Heart right ventricle (tissue), 16 donors: ENCODE measurements at places on chromosomes 11 and 22. TPM values are rescaled to one million over a fixed set of nuclear protein-coding genes. Genes with fewer than 3 reads are reported as not detected.
A peak's percentile ranks its signal among the peaks of the same experiment; 100 is the strongest.

GRCh38 chr11:17648528-17648927 lies 70.8 kb upstream of the MYOD1 start:
- DNase-seq: no peak

DNA sequence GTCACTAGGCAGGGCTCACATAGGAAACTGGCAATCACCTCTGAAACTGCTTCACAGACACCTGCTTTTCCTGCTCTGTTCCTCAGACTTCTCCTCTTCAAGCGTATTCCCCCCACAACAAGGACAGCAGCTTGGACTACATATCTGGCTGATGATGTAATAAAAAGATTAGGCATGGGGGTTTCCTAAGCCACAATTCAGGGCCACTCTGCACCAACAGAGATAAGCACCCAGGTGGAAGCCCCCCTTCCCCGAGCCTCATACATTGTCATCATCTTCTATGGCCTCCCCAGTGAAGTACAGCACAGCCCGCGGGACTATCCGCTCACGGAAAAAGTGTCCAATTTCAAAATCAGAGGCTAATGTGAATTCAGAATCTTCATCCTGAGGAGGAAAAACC lies 25.0 kb upstream of the PHLDA2 start:
- no peak for DNase-seq

- no peak for DNase-seq
Observed at GRCh38 chr11:33624083-33624482, 76.5 kb downstream of the C11orf91 start.

DNA sequence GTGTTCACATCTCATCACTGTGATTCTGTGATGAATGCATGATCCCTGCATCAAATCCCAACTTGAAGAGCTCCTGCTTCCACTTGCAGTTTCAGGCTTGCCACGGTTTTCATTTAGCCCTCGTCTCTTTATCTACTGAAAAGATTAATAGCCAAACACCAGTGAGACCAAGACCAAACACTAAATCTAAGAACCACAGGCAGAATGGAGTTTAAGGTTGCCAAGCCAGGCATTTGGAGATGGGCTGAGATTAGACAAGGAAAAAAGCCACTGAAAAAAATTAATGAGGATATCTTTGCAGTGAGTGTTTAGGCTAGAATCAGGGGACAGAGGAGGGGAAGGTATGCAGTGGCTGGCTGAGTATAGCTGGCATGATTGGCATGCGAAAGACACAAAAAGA lies 227.2 kb upstream of the BLID start:
- no peak for DNase-seq

- DNase-seq: no peak
Observed at GRCh38 chr22:36385491-36386350, 2.0 kb downstream of the MYH9 start.

DNA sequence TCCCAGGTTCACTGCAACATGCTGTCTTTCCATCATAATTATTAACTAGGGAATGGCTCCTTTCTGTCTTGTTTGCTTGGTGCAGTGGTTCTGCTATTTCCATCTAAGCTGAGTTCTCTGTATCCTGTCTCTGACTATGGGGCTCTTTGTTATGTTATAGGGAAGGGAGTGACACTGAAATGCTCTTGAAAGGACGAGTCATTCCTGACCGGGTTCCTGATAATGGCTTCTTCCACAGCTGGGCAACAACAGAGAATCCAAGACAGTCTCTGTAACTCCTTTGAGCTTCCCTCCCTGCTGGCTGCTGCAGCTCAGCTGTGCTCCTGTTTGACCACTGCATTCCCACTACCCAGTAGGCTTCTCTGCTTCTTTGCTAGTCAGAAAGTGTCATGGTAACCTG lies 24.1 kb downstream of the OR2AT4 start:
- DNase-seq: no peak

GRCh38 chr22:32119568-32120235 lies 39.4 kb downstream of the C22orf42 start:
- no peak for DNase-seq

GRCh38 chr11:45844822-45845578 lies 2.3 kb upstream of the CRY2 start:
- no peak for DNase-seq

- no peak for DNase-seq
Observed at GRCh38 chr11:6637871-6638270, 17.7 kb downstream of the DCHS1 start.

GRCh38 chr22:36584666-36585065 lies 55.7 kb upstream of the EIF3D start:
- DNase-seq: no peak

GRCh38 chr22:49850021-49850911 lies 3.4 kb upstream of the ZBED4 start:
- no peak for DNase-seq

GRCh38 chr11:17157761-17158160 lies 50.0 kb downstream of the PIK3C2A start:
- DNase-seq: no peak

DNA sequence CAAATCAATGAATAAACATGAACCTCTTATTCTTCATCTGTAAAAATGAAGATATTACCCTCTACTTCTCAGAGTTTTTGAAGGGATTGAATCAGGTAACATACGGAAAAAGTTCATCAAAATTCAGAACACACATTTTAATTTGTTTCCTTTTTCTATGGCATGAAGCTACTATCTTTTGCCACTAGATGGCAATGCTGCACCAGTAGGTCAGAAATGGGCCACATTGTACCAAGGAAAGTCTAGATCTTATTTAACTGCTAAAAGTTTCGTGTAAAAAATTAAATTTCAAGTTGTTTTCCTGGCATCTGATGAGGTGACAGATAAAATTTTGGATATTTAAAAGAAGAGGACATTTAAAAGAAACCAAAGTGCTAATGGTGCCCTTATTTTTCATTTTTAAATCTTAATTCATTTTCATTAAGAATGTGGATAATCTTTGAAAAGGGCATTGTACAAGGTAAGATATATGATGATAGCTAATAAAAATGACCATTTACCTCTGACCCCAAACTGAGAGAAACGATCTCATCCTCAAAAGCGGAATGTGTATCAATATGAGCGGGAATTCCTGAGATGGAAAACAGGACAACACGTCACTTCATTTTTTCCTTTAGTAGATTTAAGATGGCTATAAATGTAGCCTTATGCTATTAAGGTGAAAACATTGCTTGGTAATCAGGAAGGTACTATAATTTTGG lies 16.1 kb downstream of the ALKBH8 start:
- no peak for DNase-seq

GRCh38 chr11:12284316-12285050 lies 92.9 kb upstream of the PARVA start:
- DNase-seq: no peak

DNA sequence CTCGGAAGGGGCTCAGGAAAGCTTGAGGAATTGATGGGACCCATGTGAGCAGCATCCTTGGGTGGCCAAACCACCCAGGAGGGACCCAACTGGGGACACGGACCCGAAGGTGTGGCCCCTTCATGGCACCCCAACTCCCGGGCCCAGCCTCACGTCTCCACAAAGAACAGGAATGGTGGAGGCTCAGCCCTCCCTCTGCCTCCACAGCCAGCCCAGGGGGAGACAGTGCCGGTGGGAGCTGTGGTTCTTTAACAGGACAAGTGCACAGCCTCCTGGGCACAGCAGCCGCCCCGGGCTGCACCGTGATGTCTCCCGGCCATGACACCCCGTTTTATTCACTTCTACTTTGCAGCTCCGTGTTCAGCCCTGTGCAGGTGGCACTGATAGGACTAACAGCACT lies 587.2 kb downstream of the BRD1 start:
- no peak for DNase-seq

DNA sequence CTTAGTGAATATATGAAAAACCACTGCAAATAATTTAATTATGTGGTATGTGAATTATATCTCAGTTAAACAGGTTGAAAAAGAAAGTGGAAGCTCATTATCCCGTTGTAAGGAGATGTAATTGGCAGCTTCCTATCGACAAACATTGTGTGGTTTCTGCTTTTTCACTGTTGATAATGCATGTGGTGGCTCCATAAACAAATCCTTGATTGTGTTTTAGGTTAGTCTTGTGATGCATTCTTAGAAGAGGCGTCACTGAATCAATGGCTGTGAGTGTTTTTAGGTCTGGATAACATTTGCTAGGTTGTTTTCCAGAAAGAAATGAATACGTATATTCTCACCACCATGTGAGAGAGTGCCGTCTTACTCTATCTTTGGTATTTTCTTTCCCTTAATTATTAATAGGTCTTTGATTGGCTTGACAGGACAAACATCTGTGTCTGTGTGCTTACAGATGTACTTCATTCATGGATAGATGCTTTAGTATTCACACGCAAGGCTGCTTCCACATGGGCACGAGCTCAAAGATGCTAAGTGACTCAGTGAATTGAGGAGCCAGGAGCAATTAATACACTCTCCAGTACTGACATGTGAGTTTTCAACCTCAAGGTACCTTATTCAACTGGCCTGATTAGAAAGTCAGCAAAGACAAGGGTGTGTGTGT lies 166.7 kb downstream of the TBC1D22A start:
- DNase-seq: no peak

DNA sequence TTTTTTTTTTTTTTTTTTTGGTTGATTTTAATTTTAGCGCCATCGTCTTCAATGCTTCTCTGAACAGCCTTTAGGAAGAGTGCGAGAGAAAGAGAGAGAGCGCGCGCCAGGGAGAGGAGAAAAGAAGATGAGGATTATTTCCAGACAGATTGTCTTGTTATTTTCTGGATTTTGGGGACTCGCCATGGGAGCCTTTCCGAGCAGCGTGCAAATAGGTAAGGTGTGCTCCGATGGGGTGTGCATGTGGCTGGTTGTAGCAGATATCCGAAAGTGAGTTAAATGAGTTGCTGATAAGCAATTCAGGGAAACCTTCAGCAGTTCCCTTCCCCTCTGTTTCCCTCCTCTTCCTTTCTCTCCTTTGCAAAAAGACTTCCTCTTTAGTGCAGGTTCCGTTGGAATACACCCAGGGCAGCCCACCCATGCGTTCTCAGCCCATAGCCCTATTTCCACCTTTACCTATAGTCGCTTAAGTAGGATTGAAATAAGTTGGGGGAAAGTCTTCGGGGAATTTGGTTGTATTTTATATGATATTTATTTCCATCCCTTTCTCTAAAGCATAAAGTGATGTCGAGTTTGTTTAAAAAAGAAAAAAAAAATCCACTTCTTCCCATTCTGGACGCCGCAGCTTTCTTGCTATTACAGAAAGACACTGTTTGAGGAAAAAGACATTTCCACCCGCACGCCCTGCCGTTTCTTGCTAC lies 1.1 kb downstream of the GRIA4 start:
- no peak for DNase-seq

GRCh38 chr11:33701302-33702230 lies 940 bp upstream of the C11orf91 start:
- DNase-seq: peak; percentile 78

- no peak for DNase-seq
Observed at GRCh38 chr11:18804199-18804999, 12.8 kb upstream of the PTPN5 start.

Gene H19
- total RNA-seq: 343 TPM

Gene ADM
- total RNA-seq: 5.1 TPM

Gene TPH1
- 0.05 TPM for total RNA-seq

Gene LRRN4CL
- 2.5 TPM for total RNA-seq

Gene TMEM86A
- 7.4 TPM for total RNA-seq

Gene TMEM138
- 16.7 TPM for total RNA-seq

Gene GAB4
- total RNA-seq: not detected

Gene SCUBE2
- total RNA-seq: 1.8 TPM

Gene ZNF214
- 1.3 TPM for total RNA-seq

Gene SLC22A6
- total RNA-seq: not detected

Gene WT1
- 4.6 TPM for total RNA-seq
